ENCODE measurements at places on chromosomes 3 and 15. TPM values are rescaled to one million over a fixed set of nuclear protein-coding genes. Genes with fewer than 3 reads are reported as not detected.

The MORC1 gene
- polyA plus RNA-seq: not detected

- H3K4me1 ChIP-seq: peaks cover 6% of the 10 kb centered on the region
- H3K27me3 ChIP-seq: peaks cover 2% of the 10 kb centered on the region
- H3K27ac ChIP-seq: no peak overlapping the region
- H3K4me3 ChIP-seq: no peak overlapping the region
- DNase-seq: no peak
- no peaks in the 10 kb centered on the region for H3K36me3 ChIP-seq
Observed at GRCh38 chr3:149581248-149581647, 76.6 kb downstream of the WWTR1 start.

DNA sequence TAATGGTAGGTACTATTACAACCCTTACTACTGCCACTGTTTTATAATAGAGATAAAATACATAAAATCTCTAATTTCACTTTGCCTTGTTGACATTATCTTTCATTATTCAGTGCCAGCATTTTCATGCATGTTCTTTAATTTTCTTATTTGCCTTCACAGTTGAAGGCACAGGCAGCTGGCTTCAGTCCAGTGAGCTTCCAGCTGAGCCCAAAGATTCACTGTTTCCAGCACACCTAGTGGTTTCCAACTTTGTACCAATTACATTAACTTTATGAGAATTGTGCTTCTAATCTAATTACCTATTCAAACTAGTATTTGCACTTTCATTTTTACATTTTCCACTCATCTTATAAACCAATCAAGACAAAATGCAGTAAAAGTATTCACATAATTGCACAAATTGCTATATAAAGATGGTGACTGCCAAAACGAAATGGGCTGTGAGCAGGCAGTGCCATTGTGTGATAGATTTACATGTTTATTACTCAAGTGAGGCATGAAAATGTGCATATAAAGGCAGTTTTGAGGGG, 228.3 kb downstream of the MFSD1 start:
- H3K27me3 ChIP-seq: peaks cover 3% of the 10 kb centered on the region
- no peaks in the 10 kb centered on the region for H3K4me1 ChIP-seq
- H3K27ac ChIP-seq: no peak overlapping the region
- H3K36me3 ChIP-seq: no peaks in the 10 kb centered on the region

GRCh38 chr3:161913786-161914389, 417.3 kb downstream of the OTOL1 start:
- H3K36me3 ChIP-seq: no peaks in the 10 kb centered on the region
- no peak overlapping the region for H3K27ac ChIP-seq
- no peak for DNase-seq
- no peak overlapping the region for H3K4me3 ChIP-seq
- no peaks in the 10 kb centered on the region for H3K27me3 ChIP-seq

The KBTBD8 gene
- polyA plus RNA-seq: 3.0 TPM
